Ovary (tissue), 10 donors: ENCODE measurements at places on chromosomes 12 and 14. TPM values are rescaled to one million over a fixed set of nuclear protein-coding genes. Genes with fewer than 3 reads are reported as not detected.

The USP44 gene
- total RNA-seq: 1.8 TPM

The PSMB11 gene
- total RNA-seq: not detected

The MYF6 gene
- total RNA-seq: not detected

The IFT81 gene
- 18.4 TPM for total RNA-seq

The SARNP gene
- total RNA-seq: 60.3 TPM

The KRT78 gene
- total RNA-seq: not detected

The GPR137C gene
- 0.50 TPM for total RNA-seq

DNA sequence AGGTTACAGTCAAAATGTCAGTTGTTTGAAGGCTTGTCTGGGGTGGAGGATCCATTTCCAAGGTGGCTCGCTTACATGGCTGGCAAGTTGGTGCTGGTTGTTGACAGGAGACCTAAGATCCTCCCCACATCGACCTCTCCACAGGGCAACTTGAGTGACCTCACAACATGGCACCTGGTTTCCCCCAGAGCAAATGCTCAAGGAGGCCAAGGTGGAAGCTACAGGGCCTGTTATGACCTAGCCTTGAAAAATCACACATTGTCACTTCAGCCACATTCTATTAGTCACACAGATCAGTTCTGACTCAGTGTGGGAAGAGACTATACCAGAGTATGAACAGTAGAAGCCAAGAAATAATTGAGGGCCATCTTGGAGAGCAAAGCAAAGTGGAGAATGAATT lies 11.3 kb upstream of the GNG2 start:
- DNase-seq: no peak

GRCh38 chr12:132154341-132154761 lies 10.1 kb downstream of the NOC4L start:
- DNase-seq: no peak

GRCh38 chr14:56745097-56745496 lies 65.2 kb downstream of the OTX2 start:
- DNase-seq: no peak

GRCh38 chr14:29442696-29443095 lies 485.0 kb downstream of the PRKD1 start:
- no peak for DNase-seq

GRCh38 chr12:91104812-91105466 lies 6.4 kb downstream of the LUM start:
- DNase-seq: no peak

DNA sequence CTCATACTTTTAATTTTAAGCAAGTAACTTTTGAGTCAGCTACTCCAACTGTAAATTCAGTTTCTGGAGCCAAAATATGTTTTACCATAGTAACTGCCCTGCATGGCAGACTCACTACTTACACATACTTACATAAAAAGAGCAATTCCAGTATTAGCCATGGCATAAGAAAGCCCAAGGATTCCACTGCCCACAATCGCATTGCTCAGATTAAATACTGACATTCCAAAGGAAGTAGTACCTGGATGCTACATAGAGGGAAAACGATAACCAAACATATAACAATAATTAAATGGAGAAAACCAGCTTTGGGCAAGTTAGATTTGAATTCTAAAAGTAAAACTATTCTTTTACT lies 2.2 kb downstream of the SLC38A2 start:
- no peak for DNase-seq

DNA sequence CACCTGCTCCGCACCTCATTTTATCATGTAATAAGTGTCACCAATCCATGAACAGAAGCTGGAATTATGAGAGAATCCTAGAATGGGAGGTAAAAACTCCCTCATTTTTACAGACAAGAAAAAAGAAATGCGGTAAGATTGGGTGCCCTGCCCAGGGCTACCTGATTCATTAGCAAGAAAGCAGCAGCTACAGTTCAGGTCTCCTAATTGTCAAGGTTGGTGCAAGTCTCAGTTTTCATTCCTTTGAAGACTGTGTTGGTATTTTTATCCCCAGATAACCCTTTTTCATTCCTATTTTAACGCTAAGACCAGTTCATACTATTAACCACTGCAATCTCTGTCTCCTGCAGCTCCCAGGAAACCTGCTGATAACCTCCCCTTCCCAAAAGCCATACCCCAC lies 6.9 kb downstream of the DUSP6 start:
- DNase-seq: no peak

DNA sequence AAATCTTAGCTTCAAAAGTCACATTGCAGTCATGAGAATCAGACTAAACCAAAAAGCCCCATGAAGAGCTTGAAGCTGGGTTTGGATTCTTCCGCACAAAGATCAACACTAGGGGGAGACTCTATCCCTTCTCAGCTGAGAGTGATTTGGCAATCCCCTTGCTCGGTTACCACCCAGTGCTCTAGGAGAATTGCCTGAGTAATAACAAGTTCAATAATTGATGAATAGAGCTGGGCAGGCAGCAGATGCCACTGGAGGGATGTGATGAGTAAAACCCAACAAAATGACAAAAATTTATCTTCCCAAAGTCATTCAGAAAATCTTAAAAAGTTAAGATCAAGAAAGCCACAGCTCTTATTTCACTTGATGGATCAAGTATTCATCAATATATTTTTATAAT lies 185.6 kb upstream of the ARID2 start:
- DNase-seq: no peak

GRCh38 chr14:104899781-104900180 lies 24.9 kb upstream of the PLD4 start:
- DNase-seq: no peak

DNA sequence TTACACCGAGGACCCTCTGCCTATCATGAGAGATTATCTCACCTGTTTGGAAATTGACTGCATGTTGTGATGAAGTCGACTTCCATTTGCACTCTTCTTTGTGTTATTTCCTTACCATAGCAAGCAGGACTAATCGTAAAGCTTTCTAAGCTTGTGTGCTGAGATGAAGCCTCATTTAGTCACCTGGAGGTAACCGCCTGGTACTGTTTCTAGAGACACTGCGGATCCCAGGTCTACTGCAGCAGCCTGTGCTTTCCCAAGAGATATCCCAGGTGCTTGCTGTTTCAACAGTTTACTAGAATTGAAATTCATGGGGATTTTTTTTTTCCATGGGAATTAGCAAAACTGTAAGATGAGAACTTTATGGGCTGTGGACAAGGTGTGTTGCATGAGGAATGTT lies 131.8 kb downstream of the PTPRR start:
- no peak for DNase-seq

DNA sequence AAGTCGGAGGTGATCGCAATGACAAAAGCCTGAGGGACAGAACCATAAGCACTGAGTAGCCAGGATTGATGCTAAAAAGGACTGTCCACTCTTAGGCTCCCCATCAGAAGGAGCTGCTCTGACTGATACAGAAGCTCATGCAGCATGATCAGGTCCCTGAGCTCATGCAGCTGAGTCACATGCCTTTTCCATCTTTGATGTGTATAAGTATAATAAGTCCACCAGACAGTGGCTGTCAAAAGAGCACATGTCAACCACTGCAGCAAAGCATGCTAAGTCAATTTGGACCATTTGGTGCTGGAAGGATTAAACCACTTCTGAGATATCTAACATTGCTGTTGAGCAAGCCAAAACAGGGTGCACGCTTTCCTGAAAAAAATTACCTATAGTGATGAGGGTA lies 144.1 kb downstream of the NTF3 start:
- no peak for DNase-seq

- no peak for DNase-seq
Observed at GRCh38 chr14:85402569-85403162, 127.3 kb upstream of the FLRT2 start.

DNA sequence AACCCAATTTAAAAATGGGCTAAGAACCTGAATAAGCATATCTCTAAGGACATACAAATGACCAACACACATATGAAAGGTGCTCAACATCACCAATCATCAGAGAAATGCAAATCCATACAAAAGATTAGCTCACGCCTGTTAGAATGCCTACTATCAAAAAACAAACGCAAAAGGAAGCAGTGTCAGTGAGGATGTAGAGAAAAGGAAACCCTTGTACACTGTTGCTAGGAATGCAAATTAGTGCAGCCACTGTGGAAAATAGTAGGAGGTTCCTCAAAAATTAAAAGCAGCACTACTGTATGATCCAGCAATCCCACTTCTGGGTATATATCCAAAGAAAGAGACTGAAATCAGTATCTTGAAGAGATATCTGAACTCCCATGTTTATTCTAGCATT lies 133.0 kb downstream of the CPNE8 start:
- no peak for DNase-seq

DNA sequence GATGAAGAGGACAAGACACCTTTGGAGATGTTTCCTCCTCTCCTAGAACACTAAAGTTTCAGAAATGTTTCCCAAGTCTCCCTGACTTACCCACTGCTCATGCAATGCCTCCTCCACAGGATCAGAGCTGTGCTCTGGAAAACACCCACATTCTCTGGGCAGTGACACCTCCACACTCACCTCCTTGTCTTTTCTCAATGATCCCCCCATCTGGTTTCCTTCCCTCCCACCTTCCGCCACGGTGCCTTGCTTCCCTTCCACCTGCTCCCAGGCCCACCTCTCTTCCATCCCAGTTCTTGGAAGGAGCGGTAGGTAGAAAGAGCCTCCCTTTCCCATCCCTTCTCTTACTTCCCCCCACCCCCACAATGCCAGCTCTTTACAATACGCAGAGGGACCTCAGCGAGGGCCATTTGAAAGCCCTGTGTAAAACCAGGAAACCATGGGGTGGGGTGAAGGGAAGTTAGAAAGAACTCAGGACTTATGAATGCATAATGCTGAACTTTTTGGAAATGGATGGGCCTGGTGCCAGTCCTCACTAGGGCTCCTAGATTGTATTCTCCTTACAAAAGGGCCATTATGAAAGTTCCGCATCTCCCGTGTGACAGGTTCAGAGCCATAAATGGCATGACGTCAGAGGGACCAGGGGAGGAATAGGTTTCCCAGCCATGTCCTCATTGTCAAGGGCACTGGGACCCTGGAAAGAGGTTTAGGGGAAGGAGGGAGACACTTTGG lies 12.8 kb downstream of the FBLN5 start:
- DNase-seq: no peak

GRCh38 chr12:9731393-9731792 lies 1.5 kb downstream of the CLECL1 start:
- DNase-seq: no peak

GRCh38 chr14:64659366-64659765 lies 44.9 kb upstream of the PLEKHG3 start:
- no peak for DNase-seq

DNA sequence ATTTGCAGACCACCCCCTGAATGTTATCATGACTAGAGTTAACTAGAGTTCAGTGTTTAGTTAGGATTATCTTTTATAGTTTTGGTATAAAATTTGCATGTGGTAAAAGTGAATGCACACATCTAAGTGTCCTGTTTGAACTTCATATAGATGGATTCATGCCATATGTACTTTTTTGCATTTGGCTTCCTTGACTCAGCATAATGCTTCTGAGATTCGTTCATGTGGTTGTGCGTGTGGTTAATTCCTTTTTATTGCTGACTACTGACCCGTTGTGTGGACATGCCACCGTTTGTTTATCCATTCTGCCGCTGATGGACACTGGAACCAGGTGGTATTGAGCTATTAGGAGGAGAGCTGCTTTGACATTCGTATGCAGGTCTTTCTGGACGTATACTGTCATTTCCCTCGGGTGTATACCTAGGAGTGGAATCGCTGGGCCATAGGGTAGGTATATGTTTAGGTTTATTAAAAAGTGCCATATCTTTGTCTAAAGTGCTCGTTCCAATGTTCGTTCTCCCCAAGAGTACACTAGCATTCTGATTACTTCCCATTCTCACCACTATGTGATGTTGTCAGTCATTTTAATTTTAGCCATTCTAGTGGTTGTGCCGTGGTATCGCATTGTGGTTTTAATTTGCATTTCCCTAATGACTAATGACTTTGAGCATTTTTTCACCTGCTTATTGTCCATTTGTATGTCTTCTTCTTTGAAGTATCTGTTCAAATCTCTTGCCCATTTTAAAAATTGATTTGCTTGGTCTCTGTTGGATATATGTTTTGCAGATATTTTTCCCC lies 37.7 kb downstream of the RIN3 start:
- no peak for DNase-seq

DNA sequence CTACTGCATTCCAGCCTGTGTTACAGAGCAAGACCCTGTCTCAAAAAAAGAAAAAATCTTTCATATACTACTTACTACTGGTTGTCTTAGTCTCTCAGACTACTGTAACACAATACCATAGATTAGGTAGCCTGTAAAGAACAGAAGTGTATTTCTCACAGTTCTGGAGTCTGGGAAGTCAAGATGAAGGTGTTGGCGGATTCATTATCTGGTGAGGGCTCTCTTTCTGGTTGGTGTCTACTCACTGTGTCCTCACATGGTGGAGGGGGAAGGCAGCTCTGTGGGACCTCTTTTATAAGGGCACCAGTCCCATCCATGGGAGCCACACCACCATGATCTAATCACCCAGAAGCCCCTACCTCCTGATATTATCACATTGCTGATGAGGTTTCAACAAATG lies 14.4 kb downstream of the WDR20 start:
- no peak for DNase-seq

DNA sequence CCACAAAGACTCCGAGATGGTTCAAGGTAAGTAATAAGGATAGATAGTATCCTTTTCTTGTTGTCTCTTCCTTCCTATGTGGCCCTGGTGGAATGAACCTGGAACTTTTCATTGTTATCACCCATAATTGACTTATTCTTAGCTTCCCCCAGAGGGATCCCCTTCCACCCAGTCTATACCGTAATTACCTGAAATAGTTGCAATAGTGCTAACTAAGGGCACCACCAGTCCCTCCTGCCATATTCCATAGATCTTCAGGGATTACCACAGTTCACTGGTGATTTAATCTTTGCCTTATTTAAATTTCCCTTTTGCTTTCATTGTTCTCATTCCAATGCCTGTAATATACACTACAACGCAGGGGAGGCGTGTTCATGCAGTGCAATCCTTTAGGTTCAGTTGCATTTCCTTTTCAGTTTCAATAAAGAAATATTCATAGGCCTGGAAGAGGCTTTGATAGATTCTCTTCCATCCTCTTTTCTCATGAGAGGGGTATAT lies 13.8 kb upstream of the OR9K2 start:
- DNase-seq: no peak

DNA sequence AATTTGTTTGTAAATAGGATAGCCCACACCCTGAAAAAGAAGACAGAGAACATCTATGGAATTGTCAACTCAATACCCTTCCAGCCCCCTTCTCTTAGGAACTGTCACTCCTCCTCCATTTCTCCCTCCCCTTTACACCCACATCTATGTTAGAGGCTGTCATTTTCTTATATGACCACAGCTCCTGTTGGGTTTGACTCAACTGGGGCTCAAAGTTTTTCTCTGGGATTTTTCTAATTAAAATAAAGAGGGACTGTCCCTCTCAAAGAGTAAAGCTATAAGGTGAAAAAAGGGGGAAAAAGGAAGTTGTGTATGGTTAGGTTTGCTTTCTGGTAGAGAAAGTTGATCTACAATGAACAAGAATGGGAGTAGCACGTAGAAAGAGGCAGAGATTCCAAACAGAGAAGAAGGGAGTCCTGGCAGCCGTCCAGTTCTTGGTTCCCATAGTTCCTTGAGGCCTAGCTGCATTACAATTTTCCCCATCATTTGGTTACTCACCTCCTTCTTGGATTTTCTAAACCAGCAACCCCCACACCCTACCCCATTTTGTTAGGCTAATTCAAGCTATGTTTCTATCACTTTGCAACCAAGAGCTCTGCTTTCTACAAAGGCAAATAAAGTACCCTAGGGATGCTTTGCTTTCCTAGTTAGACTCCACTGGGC lies 44.3 kb upstream of the STK38L start:
- DNase-seq: no peak

GRCh38 chr12:126509572-126509971 lies 1444.3 kb downstream of the AACS start:
- DNase-seq: no peak
